ENCODE measurements at places on chromosomes 1 and 21.

- no peak for DNase-seq
Observed at GRCh38 chr1:174967845-174968705, 31.7 kb upstream of the CACYBP start.

DNA sequence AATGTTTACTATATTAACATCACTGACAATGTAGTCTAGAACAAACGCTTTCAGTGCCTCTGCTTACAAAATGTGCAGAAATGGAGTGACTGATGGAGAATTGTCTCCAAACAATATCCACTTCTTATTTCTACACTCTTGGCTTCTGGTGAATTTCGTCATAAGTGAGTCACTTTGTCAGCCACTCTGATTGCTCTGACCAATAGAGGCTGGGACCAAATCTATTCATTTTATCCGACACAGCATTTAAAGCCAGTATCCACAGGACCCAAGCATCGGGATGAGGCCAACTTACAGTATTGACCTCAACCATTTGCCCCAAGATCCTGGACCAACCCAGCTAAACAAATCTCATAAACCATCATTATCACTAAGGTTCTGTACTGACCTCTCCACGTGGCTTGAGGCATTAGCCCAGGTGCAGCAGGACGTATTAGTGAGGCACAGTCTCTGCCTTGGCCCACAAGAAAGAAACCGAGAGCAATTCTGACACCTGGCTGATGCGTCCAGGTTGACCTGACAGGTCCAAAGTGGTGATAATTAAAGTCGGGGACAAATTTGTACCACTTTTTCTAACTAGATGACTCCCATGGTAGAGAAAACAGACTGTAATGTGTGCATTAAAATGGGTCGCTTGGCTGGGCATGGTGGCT is 53.3 kb upstream of the ERO1B start:
- DNase-seq = no peak

DNA sequence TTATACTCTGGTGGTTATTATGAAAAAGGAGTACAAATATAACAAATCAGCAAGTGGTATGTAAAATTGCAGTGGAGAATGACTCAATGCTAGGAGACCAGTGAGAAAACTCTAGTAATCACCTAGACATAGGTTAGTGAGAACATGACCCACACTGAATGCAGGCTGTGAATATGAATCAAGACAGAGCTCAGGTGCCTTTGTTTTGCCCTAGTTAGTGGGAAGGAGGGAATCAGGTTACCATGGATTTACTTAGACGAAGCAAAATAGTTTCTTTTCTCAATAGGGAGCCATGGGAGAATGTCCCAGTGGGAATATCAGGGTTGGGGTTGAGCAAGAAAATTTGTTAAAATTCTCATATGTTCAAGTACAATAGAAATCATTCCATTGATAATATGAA is 10.6 kb upstream of the GCLM start:
- DNase-seq = no peak

DNA sequence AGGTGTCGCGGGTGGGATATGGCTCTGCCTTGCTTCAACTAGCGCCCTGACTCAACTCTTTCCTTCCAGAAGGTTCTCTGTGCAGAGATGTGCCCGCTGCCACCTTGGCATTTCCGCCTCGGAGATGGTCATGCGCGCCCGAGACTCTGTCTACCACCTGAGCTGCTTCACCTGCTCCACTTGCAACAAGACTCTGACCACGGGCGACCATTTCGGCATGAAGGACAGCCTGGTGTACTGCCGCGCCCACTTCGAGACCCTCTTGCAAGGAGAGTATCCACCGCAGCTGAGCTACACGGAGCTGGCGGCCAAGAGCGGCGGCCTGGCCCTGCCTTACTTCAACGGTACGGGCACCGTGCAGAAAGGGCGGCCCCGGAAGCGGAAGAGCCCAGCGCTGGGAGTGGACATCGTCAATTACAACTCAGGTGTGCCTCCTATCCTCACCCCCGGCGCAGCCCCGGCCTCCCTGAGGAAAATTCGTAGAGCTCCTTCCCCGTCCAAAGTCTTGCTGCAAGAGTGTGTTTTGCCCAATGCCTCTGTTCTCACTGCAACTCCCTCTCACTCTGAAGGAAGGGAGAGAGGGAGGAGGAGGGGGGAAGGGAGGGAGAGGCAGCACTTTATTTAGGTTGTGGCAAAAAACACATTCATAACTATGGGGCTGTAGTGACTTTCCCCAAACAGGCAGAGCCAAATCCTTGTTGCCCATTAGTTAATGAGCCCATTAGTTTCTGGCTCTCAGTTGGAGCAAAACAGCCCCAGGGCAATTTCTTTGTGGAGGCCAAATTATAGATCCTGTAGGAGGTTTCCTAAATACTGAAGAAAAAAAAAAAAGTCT is 4.3 kb downstream of the LHX9 start:
- no peak for DNase-seq

DNA sequence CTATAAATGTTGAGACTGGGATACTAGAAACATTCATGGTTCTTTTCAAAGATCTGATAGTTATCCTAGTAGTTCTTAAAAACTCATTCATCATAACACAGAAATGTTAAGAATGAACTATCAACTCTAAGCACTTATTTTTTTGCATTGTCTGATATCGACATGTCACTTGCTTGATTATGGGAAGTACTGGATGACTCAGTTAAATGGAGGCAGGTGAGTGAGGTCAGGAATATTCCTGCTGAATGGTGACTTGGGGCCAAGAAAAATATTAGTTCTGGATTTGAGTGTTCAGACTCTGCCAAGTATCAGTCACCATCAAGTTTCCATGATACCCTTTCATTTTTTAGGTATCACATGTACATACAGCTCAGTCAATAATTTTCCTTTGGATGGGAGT is 63.6 kb downstream of the NEK7 start:
- DNase-seq = no peak

DNA sequence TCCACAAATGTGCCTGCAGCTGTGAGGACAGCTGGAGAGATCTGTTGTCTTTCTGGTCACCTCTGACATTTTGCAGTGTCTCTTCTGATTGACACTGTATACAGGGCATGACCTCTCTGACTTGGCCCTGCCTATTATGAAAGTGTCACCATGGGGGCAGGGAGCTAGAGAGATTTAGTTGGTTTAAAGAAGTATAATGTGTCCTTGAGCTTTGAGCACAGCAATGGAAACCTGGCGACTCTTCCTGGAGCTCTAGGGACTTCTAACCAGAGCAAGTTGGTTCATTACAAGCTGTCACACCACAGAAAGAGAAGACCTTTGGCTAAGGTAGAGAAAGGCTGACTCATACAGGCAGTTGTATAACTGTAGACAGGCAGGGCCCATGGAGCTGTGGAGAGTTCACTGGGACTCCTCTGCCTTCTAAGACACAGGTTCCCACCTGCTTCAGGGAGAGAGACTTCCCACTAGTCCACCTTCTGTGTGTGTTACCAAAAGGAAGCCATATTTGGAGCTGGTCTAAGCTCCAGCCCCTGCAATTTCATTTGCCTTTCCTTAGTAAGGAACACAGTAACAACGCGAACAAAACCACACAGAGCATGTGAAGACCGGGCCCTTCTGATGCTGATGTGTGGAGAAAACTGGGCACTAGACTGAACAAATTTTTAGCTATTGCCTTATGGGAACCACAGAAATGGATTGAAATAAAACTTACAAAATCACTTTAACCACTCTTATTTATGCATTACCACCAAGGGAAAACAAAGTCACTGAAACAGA is 90.5 kb upstream of the ADAR start:
- DNase-seq = no peak

GRCh38 chr1:1081311-1082238 is 7.5 kb upstream of the RNF223 start:
- DNase-seq = peak; percentile 33

- no peak for DNase-seq
Observed at GRCh38 chr1:34213956-34214355, 37.2 kb downstream of the C1orf94 start.

GRCh38 chr1:175222296-175222938 is 29.8 kb upstream of the KIAA0040 start:
- no peak for DNase-seq

DNA sequence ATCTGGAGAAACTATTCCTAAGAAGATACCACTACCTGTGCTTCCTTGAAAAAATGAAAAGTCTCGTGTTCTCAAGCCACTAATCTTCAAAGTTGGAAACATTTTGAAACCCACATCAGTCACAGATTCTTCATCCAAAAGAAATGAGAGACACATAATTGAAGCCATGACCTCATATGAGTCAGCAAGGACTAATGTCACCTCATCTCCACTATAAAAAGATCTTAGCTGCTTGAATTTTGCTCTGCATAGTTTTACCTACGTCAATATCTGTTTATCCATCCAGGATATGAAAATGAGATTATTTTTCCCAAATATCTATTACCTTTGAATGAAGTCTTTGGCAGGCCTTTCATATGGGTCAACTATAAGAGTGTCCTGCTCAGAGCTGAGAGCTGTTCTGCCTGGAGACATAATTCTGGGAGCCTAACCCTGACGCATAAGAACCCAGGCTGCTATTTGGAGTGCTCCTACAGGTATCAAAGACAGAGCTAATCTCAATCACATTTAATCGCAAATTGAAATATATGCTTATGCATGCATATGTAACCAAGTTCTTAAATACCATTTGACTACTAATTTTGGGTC is 312.5 kb upstream of the PKN2 start:
- DNase-seq = no peak

DNA sequence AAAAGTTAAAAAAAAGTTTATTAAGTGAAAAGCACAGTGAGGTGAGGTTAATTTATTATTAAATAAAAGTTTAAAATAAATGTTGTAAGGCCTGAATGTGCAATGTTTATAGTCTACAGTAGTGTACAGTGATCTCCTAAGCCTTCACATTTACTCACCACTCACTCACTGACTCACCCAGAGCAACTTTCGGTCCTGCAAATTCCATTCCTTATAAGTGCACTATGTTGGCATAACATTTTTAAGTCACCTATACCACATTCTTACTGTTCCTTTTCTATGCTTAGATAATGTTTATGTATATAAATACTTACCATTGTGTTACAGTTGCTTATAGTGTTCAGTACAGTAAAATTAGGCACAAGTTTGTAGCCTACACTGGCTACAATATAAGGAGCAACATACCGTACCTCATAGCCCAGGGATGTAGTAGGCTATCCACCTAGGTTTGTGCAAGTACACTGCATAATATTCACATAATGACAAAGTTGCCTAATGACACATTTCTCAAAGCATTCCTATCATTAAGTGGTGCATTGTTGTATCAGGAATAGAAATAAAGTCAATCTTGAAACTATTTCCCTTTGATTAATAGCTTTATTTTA is 426.5 kb upstream of the BRINP3 start:
- DNase-seq = no peak

GRCh38 chr1:150322310-150322709 is 977 bp downstream of the PRPF3 start:
- no peak for DNase-seq

GRCh38 chr1:15691434-15692032 is 7.4 kb downstream of the PLEKHM2 start:
- DNase-seq = no peak

DNA sequence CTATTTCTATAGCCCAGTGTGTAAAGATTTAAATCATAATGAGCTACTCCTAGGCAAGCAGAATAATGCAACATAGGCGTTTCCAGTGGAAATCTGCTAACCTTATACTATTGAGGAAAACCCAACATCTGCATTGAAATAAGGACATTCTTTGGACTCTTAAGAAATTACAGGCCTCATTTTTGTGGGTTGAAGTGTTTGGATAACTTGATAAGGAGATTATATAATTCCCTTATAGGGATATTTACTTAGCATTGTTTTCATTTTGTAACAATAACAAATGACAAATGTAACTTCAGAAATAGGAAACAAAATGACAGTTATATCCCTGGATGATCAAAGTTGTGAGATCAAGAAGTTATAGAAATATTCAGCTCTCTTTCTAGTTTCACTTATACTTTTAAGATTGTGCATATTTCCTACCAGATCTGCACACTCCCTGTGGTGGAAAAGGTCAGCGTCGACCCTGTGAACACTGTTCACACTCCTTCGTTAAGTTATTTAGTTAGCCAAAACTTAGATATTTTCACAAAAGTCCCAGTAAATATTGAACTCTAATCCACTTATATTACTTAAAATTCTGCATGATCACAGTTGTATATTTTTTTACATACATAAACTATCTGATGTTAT is 284.4 kb upstream of the C1orf105 start:
- DNase-seq = no peak

DNA sequence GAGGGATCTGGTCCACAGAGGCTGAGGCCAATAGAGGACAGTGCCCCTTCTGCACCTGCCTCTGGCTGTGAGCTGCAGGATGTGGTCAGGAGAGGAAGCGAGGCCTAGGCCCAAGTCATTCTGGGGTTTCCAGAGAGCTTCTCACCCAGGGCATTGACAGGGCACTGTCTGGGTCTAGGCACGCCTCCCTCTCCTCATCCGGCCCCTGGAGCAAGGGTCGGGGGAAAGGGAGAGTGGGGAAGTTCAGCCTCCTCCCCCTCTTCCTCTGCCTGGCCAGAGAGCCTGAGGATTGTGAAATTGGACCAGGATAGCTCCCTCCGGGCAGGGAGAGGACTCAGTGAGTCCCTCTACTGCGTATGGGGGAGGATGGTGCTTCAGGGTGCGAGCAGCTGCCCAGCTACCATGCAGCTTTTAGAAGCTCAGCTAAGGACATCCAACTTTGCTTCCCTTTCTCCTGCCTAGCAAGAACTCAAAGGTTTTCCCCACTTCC is 6.3 kb upstream of the INAVA start:
- peak; percentile 50 for DNase-seq

DNA sequence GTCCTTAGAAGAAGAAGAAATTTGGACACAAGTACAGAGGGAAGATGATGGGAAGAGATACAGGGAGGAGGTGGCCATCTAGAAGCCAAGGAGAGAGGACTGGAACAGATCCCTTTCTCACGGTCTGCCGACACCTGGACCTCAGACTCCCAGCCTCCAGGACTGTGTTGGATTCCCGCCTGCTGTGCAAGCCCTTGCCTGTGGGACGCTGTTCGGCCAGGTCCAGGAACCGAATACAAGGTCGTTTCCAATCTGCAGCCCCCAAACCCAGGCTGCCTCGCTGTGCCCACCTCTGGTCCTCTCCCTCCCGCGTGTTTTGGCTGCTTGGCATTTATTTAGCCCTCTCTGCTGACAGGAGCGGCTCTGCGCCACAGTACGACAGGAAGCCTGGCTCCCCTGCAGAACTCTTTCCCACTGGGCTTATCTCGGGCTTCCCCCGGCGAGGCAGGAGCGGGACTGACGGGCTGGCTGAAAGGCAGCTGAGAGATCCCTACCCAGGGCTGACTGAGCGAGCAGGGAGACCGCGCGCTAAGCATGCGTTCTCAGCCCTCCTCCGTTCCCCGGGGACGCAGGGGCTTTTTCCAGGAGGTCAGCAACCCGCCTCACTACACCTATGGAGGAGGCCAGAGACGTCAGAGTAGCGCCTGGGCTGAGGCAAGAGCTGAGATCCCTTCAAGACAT is 238.4 kb downstream of the TNR start:
- DNase-seq = no peak

- no peak for DNase-seq
Observed at GRCh38 chr1:166182281-166182680, 15.5 kb upstream of the FAM78B start.

GRCh38 chr1:3368711-3369445 is 85.6 kb upstream of the ARHGEF16 start:
- DNase-seq = no peak

GRCh38 chr21:33406493-33406892 is 3.3 kb downstream of the IFNGR2 start:
- no peak for DNase-seq

All from CD8-positive, alpha-beta memory T cell (primary cell).